ENCODE measurements at places on chromosomes 7 and 10. TPM values are rescaled to one million over a fixed set of nuclear protein-coding genes. Genes with fewer than 3 reads are reported as not detected.

- H3K4me3 ChIP-seq: no peak overlapping the region
- no peaks in the 10 kb centered on the region for H3K36me3 ChIP-seq
- peaks cover 21% of the 10 kb centered on the region for H3K4me1 ChIP-seq
- no peaks in the 10 kb centered on the region for H3K27me3 ChIP-seq
These were observed 6.3 kb downstream of the CALML5 start for GRCh38 chr10:5492929-5493576.

DNA sequence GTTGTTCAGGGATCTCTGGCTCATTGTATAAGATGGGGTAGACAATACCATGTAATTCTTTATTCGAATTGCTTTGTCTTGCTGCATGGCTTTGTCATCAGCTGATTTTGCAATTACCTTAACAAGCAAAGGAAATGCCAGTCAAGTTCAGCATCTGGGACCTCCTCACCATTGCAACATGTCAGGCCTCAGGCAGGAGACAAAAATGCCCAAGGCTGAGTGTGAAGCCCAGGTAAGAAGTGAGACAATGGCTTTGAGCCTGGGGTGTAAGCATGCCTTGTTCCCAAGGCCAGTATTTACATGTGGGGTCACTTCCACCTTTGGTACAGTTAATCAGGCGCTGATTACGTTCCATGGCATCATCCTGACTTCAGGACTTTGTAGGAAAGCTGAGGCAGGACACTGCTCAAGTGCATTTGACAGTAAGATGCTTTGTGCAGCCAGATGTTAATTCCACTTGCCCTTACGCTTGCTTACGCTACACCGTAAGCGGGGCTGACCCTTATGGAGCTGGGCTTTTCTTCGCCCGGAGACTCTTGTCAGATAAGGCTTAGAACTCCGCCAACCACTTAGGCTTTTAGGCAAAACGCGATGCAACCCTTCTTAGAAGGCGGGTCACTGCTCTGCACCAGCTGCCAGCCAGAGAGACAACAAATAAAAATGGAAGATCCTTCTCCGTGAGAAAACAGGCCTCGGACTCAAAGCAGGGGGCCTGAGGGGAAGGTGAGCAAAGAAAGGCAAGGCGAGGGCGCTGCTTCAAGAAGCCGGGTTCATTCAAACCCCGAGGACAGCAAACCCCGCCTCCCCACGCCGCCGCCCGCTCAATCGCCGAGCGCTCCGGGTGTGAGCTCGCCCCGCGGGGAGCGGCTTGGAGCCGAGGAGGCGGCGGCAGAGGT, 1.3 kb upstream of the SP4 start:
- no peak overlapping the region for H3K27ac ChIP-seq
- H3K4me1 ChIP-seq: peaks cover 21% of the 10 kb centered on the region
- H3K4me3 ChIP-seq: peak overlapping the region; percentile 3
- DNase-seq: no peak
- H3K27me3 ChIP-seq: no peaks in the 10 kb centered on the region

DNA sequence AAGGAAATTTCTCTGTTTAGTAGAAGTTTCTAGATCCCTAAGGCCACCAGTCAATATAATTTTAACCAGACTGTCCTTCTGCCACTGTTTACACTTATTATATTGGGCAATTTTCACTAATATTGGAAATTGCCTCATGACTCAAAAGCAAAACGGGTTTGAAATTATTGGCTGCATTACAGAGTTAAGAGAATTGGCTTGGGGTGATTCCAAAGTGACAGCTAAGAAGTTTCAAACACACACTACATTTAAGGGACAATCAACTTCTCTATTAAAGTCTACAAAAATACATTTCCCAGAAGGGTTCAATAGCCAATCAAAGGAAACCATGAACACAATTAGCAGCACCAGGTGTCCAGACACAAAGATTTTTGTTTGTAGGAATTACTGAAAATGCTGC, 111.9 kb downstream of the NEBL start:
- H3K27ac ChIP-seq: no peak overlapping the region
- DNase-seq: no peak
- no peaks in the 10 kb centered on the region for H3K4me1 ChIP-seq
- no peak overlapping the region for H3K4me3 ChIP-seq

The RELN gene
- total RNA-seq: 52.3 TPM

The FBXL13 gene
- 5.6 TPM for total RNA-seq

DNA sequence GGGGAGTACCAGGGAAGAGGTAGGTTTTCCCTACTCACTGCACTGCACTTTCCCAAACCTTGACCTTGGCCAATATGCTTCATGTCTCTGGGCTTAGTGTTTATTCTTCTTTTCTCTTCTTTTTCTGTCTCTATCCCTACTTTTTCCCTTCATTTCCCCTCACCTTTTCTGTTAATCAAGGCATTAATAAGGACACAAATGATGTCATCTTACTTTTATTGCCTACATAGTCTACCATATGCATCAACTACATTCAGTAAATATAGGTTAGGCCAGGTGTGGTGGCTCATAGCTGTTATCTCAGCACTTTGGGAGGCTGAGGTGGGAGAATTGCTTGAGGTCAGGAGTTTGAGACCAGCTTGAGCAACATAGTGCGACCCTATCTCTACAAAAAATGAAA, 13.0 kb upstream of the ZNF503 start:
- no peaks in the 10 kb centered on the region for H3K4me1 ChIP-seq
- no peaks in the 10 kb centered on the region for H3K27me3 ChIP-seq
- no peak overlapping the region for H3K4me3 ChIP-seq
- DNase-seq: no peak
- H3K36me3 ChIP-seq: no peaks in the 10 kb centered on the region

The POM121C gene
- 13.8 TPM for total RNA-seq

GRCh38 chr10:95391581-95392216, 100.9 kb upstream of the PDLIM1 start:
- H3K4me3 ChIP-seq: no peak overlapping the region
- H3K36me3 ChIP-seq: no peaks in the 10 kb centered on the region
- no peaks in the 10 kb centered on the region for H3K27me3 ChIP-seq
- no peak overlapping the region for H3K27ac ChIP-seq
- peak; percentile 31 for DNase-seq
- peaks cover 43% of the 10 kb centered on the region for H3K4me1 ChIP-seq

GRCh38 chr7:129898502-129899160, 54.1 kb downstream of the UBE2H start:
- no peak for DNase-seq
- H3K27me3 ChIP-seq: no peaks in the 10 kb centered on the region
- H3K4me1 ChIP-seq: peaks cover 10% of the 10 kb centered on the region
- no peak overlapping the region for H3K4me3 ChIP-seq
- no peak overlapping the region for H3K27ac ChIP-seq

GRCh38 chr7:28096713-28097112, 83.9 kb downstream of the JAZF1 start:
- peak; percentile 45 for DNase-seq
- no peak overlapping the region for H3K27ac ChIP-seq
- peaks cover 8% of the 10 kb centered on the region for H3K4me1 ChIP-seq
- H3K4me3 ChIP-seq: no peak overlapping the region

DNA sequence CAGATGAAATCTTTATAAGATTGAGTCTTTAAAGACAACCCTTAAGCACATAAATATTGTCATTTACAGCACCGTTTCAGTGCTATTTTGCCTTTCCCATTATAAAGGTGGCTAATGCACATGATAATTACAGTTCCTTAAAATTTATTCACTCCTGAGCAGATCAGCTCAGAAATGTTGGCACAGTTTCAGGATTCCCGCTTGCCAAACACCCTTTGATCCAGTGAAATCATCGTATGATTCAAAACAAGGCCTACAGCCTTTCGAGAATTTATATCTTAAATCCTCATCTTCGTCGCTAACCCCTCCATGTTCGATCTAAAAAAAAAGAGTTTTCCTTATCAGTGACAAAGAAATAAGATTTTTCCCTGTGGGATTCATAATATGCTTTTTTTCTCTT, 14.1 kb upstream of the SOSTDC1 start:
- H3K4me1 ChIP-seq: no peaks in the 10 kb centered on the region
- H3K27ac ChIP-seq: no peak overlapping the region
- H3K4me3 ChIP-seq: no peak overlapping the region
- H3K27me3 ChIP-seq: no peaks in the 10 kb centered on the region
- DNase-seq: no peak

DNA sequence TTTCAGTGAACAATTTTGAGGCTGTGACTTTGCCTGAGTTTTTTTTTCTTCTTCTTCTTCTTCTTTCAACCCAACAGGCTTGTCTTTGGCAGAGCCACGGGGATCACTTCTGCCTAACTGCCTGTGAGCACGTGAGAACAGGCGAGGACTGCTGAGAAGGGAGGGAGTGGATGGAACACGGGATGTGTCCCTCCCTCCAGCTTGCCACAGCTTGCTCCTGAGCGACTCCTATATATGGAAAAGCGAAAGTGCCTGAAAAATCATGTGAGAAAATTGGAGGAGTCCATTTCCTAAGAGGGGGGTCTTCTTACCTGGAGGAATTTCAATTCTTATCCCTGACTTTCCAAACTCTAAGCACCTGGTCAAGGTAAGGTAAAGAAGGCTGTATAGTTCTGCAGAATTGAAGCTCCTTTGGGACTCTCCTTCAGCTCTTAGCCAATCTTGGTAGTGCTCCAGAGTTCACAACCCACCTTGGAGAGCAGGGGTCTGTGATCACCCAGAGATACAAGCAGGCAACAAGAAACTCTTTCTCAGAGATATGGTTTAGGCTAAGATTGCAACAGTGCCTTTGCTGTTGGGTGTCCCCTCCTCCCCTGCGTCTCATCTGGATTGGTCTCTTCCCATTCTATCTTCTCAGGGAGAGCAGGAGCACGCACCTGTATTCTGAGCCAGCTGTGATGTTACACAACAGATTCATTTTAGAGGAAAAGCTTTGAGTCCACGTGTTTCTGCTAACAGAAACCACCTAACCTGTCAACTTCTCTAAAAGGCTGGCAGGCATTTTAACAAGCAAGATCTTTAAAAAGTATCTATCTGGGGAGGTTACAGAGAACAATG, at the start of gene MAT1A:
Gene MAT1A (minus strand): TSS at position 208 of the 837 bp plus-strand sequence. CDS start 235 bp downstream, outside the sequence.
- no peak within 1 kb of the TSS for H3K4me3 ChIP-seq
- H3K27ac ChIP-seq: no peak within 1 kb of the TSS
- peak; percentile 47 for DNase-seq
- H3K36me3 ChIP-seq: no peaks in the 10 kb centered on the region

The ANAPC16 gene
- 214 TPM for total RNA-seq

DNA sequence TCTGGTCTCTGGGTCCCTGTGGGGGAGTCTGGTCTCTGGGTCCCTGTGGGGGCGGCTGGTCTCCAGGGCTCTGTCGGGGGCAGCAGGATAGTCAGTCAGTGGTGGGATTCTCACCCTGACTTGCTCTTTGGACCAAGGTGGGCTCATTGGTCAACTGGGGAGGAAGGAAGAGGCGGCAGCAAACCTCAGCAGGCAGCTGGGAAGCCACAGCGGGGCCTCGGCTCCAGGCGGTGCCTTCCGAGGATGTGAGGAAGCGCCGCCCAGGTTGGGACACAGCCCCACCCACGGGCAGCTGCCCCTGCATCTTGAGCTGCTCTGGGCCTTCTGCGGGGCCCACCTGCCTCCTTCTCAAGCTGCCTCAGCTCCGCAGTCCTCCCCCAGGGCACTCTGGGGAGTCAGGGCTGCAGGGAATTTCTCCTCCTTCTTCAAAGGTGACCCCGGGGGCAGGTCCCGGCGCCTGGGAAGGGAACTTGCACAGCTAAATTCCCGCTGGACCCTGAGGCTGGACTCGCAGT, 20.4 kb upstream of the KNDC1 start:
- no peaks in the 10 kb centered on the region for H3K4me1 ChIP-seq
- H3K36me3 ChIP-seq: no peaks in the 10 kb centered on the region
- H3K27me3 ChIP-seq: no peaks in the 10 kb centered on the region
- H3K4me3 ChIP-seq: no peak overlapping the region
- no peak overlapping the region for H3K27ac ChIP-seq
- no peak for DNase-seq

The FEZF1 gene
- not detected for total RNA-seq

The SPDYE2B gene
- total RNA-seq: not detected

DNA sequence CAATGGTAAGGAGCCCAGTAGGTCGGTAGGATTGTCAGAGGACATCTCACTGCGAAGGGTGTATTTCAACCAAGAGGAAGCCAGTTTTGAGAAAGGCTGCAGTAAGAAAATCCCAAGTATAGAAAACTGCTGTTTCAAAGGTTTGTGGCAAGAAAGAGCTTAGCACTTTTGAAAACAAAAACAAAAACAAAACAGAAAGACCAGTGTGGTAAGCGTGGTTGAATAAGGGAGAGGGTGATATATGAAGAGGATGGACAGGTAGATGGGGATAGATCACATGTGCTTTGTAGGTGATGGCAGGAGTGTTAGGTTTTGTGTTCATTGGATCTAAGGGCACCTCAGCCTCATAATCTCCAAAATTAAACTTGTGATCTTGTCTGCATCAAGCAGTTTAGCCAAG, 141.6 kb upstream of the WNT16 start:
- no peaks in the 10 kb centered on the region for H3K36me3 ChIP-seq
- no peak overlapping the region for H3K4me3 ChIP-seq
- H3K27ac ChIP-seq: no peak overlapping the region

- H3K4me1 ChIP-seq: no peaks in the 10 kb centered on the region
- no peak for DNase-seq
- no peak overlapping the region for H3K27ac ChIP-seq
These were observed 64.8 kb upstream of the GRM8 start for GRCh38 chr7:127317447-127317961.

The TFEC gene
- 2.5 TPM for total RNA-seq

DNA sequence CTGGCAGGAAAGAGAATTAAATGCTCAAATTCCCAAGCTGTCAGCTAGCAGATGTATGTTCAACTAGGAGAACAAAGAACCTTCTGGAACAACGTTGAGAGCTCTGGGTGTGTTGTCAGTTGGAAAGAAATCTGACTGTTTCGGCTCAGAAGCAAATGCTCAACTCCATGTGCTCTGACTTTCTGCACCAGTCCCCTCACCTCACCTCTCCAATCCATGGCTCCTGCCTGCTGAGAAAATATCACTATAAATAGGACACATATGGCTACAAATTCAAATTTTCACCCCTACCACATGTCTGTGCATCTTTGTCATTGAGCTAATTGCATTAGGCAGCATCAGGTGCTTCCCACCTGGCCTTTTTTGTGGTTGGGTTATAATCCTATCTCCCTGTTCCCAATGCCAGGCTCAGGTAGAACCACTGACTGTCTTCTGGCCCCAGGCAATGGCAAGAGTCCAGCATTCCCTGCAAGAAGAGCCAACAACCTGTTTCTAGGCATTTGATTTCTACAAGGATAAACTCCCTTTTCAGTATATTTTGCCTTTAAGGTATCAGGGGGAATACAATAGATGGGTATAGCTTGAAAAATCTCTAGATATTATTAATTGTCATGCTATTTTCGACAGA, 142.6 kb upstream of the LSM8 start:
- no peaks in the 10 kb centered on the region for H3K36me3 ChIP-seq
- H3K4me1 ChIP-seq: no peaks in the 10 kb centered on the region
- no peak overlapping the region for H3K4me3 ChIP-seq
- no peaks in the 10 kb centered on the region for H3K27me3 ChIP-seq
- DNase-seq: no peak

The LRGUK gene
- 0.67 TPM for total RNA-seq

- no peak overlapping the region for H3K27ac ChIP-seq
- H3K4me3 ChIP-seq: no peak overlapping the region
- no peaks in the 10 kb centered on the region for H3K27me3 ChIP-seq
- H3K36me3 ChIP-seq: no peaks in the 10 kb centered on the region
- no peak for DNase-seq
- peaks cover 11% of the 10 kb centered on the region for H3K4me1 ChIP-seq
These were observed 138.2 kb downstream of the PLCE1 start for GRCh38 chr10:94131885-94132284.

Data from thyroid gland (tissue), 4 donors.